ENCODE measurements at places on chromosomes 12 and 14.

DNA sequence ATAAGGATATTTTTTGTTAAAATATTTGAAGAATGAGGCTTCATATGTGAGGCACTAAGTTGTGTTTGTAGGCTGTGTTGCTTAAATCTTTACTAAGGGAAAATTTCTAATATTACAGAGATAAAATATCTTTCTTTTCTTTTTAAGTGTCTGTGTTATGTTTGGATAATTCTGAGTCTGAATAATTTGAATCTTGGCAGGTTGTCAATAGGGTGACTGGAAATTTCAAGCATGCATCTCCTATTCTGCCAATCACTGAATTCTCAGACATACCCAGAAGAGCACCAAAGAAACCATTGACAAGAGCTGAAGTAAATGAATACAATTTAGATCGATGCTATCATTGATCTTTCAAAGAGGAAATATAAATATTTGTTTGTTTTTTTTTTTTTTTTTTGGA, 29.4 kb downstream of the TMPO start:
- DNase-seq = no peak

DNA sequence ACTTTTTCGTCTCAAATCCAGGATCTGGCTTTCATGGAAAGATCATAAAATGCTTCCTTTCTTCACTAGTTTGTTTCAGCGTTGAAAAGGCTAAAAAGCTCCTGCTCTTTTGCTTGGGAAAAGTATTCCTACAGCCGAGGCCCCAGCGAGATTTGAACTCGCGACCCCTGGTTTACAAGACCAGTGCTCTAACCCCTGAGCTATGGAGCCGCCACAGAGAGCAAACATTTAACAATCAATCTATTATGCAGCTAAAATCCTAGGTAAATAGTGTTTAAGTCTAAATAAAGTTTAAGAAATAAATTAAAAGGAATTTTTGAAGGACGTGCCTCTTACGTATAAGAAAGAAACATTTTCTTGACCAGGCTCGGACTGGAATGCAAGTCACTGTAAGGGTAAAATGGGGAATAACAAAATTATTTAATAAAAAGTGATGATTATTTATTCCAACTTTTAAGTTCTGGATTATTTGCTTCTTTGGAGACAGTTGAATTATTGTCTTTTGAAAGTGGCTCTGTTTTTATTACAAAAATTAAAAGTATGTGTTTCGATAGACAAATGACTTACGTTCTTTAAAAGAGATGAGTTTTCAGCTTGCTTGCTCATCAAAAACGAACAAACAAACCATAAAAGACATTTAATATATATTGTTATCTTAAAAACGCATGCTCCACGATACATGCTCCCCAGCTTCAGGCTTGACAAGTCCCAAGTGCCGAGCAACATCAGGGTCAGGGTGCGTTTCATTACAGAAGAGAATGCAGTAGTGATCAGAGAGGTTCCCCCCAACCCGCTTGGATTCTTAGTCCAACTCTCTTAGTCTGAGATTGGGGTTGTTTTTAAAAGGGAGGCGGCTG, 10.2 kb downstream of the OR6S1 start:
- DNase-seq = no peak

GRCh38 chr14:105160776-105161175, 7.8 kb downstream of the JAG2 start:
- DNase-seq = no peak

DNA sequence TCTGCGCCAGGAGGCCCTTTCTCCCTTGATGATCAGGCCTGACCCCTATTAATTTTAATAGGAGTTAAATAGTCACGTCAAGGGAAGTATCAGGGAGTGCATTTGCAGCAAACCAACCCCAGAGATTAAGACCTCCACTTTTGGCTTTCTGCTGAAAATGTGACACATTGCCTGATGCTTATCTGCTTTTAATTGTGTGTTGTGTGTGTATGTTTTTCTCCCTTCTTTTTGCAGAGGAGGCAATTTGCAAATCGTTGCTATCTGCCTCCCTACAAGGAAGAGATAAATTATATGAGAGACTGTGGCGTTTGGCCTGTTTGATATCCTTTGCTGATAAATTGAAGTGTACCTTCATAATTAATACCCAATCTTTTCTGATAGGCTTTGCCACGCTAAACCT, 822.9 kb downstream of the VRK1 start:
- DNase-seq = no peak

GRCh38 chr14:60227291-60227690, 21.7 kb upstream of the PPM1A start:
- no peak for DNase-seq

GRCh38 chr12:1594261-1595025, at the start of gene FBXL14:
Gene FBXL14, minus strand, starts transcription at chr12:1594581. Its CDS starts 515 bp downstream, at chr12:1594066.
- peak; percentile 86 for DNase-seq

- DNase-seq = no peak
Observed at GRCh38 chr12:54000116-54001114, at the start of gene HOXC9. Gene HOXC9, plus strand, starts transcription at chr12:54000161. Its CDS starts 28 bp downstream, at chr12:54000189.

DNA sequence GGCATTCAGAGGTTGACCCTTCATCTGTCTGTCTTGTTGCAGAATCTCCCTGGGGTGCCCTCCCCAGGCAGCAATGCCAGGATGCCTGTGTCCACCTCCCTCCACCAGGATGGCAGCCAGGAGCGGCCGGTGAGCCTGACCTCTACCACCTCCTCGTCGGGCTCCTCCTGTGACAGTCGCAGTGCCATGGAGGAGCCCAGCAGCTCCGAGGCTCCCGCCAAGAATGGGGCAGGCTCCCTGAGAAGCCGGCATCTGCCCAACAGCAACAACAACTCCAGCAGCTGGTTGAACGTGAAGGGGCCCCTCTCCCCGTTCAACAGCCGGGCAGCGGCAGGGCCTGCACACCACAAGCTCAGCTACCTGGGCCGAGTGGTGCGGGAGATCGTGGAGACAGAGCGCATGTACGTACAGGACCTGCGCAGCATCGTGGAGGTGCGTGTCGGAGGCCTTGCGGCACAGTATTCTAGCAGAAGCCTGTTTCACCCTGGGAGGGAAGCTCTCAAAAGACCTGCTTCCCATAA, 23.4 kb downstream of the PLEKHG3 start:
- DNase-seq = no peak

DNA sequence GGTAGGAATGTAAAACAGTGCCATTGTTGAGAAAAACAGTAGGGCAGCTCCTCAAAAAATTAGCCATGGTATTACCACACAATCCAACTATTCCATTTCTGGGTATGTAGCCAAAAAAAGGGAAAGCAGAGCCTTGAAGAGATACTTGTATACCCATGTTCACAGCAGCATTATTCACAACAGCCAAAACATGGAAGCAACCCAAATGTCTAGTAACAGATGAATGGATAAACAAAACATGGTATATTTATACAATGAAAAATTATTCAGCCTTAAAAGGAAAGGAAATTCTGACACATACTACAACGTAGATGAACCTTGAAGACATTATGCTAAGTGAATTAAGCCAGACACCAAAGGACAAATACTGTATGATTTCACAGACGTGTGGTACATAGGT, 67.6 kb upstream of the GNG2 start:
- no peak for DNase-seq

DNA sequence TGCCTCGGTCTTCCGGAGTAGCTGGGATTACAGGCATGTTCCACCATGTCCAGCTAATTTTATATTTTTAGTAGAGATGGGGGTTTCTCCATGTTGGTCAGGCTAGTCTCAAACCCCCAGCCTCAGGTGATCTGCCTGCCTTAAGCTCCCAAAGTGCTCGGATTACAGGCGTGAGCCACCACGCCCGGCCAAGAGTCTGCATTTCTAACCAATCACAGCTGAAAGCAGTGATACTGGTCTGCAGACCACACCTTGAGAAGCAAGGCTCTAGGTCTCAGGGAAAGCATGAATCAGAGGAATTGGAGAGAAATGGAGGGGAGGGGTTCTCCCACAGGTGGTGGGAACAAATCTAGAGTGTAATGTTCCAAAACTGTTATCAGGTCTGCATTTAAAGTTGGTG, 55.2 kb upstream of the TMEM263 start:
- DNase-seq = no peak

- DNase-seq = no peak
Observed at GRCh38 chr12:124365726-124366430, 71.0 kb downstream of the RFLNA start.

DNA sequence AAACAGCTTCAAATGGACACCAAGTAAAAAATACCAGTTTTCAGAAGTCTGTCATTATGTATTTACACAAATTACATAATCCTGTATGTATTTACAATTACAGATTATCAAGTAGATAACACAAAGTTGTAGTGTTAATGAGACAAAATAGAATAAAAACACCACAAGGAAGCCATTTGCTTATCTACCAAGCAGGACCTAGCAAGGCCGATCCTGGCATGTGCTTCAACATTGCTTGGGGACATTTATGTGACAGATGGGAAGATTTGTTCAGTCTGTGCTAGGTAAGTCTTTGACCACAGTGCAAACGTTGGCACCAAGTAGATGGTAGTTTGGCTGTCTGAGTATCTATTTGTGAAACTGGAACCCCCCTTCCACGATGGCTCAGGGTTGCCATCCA, 35.8 kb downstream of the BCAT1 start:
- no peak for DNase-seq

DNA sequence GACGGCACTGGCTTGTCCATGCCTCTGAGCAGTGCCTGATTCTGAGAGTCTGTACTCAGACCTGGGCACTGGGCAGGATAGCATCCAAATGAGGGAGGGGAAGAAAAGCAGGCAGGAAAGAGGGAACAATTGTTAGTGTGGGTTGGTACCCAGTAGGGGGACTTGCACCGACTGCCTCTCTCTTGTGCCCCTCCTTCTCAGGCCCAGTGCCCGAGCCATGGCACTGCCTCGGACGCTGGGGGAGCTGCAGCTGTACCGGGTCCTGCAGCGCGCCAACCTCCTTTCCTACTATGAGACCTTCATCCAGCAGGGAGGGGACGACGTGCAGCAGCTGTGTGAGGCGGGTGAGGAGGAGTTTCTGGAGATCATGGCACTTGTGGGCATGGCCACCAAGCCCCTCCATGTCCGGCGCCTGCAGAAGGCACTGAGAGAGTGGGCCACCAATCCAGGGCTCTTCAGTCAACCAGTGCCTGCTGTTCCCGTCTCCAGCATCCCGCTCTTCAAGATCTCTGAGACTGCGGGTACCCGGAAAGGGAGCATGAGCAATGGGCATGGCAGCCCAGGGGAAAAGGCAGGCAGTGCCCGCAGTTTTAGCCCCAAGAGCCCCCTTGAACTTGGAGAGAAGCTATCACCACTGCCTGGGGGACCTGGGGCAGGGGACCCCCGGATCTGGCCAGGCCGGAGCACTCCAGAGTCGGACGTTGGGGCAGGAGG, 2.2 kb downstream of the NAB2 start:
- no peak for DNase-seq

DNA sequence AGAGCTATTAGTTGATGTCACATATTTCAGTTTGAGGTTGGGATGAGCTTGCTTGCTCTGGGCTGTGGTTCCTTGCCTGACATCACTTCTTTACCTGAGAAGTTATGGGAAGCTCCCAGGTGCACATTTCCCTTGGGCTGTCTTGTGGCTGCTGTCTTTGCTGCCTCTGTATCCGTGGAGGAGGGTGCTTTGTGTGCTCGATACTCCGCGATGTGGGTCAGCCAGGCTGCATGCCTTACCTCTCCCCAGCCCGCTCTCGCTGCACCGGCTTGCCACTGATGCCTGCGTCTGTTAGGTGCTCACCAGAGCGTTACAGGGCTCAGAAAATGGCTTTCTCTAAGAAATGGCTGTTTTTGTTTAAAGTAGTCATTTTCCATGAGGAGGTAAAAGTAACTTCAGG, 19.6 kb downstream of the PELI2 start:
- DNase-seq = no peak

- no peak for DNase-seq
Observed at GRCh38 chr12:94299846-94300245, 151.5 kb downstream of the PLXNC1 start.

Measured in activated T-helper 1 cell treated with Interleukin-2 at 50 U/mL for 16 hours (primary cell).